ENCODE measurements at places on chromosomes 4 and X. TPM values are rescaled to one million over a fixed set of nuclear protein-coding genes. Genes with fewer than 3 reads are reported as not detected.
A peak's percentile ranks its signal among the peaks of the same experiment; 100 is the strongest.

DNA sequence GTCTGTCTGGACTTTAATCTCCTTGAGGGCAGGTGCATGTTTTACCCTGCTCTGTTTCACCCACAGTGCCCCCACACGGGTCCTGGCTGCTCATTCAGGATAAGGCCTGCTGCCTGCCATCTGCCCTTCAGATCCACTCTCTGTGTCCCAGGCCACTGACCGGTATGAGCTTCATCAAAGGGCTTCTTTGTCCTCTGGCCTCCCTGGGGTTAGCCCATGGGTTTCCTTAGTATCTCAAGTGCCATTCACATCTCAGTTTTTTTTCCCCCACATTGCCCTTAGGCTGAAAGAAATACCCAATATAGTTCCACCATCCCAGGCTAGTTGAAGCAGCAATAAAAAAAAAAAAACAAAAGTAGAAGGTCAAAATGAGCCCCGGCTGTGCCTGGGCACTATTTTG is 9.3 kb downstream of the CD99L2 start:
- no peak for DNase-seq

DNA sequence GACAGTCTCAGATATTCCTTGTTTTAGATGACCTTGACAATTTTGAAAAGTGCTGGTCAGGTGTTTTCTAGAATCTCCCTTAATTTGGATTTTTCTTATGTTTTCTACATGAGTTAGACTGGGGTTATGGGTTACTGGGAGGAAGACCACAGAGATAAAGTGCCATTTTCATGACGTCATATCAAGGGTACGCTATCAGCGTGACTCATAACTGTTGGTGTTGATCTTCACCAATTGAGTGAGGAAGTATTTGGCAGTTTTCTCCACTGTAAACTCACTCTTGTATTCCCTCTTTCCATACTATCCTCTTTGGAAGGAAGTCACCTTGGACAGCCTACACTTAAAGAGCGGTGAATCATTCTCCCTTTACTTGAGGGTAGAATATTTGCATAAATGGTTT is 56.9 kb downstream of the MAGEC1 start:
- DNase-seq = no peak

- no peak for DNase-seq
Measured at GRCh38 chrX:136094962-136095361, 52.4 kb upstream of the FHL1 start.

- no peak for DNase-seq
Measured at GRCh38 chr4:16226816-16227461, 668 bp upstream of the TAPT1 start.

- no peak for DNase-seq
Measured at GRCh38 chr4:14180983-14181601, 553.6 kb upstream of the BOD1L1 start.

DNA sequence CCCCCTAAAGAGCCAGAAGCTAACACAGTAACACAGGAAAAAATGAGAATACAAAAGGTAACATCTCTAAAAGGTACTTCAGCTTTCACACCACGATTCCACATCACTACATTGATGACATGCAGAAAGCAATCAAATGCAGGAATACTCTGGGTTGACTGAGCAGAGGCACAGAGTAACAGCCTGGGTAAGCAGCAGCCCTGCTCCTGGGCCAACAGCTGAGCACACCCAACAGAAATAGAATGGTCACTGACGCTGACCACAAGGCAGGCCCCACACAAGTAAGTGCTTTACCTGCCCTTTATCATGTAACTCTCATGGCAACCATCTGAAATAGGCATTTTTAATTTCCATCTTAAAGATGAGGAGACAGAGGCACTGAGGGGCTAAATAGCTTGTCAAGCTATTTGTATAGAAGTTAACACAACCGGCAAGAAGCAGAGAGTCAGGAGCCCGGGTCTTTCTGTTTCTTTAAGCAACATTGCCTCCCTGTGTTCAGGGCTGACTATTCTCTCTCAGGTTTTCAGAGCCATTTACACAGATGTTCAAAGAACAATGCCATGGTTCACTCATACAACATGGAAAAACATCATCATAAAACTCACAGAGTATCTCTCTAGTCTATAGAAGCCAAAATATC is 168.9 kb downstream of the ZNF674 start:
- DNase-seq = peak; percentile 18

DNA sequence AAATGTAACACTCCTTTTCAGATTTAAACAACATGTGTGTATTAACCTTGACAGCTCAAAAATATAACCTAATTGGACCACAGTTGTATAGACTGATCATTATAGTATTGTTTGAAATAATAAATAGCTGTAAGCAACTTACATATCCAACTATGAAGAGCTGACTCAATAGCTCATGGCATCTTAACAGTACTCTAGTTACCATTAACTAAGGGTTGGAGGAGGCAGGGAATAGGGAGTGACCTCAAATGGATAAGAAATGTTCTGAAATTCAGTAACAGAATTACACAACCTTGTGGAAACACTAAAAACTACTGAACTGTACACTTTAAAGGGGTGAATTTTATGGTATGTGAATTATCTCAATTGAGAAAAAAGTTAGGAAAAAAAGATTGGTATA is 136.5 kb upstream of the CPEB2 start:
- DNase-seq = no peak

- no peak for DNase-seq
Measured at GRCh38 chr4:107564326-107564725, 155.7 kb downstream of the PAPSS1 start.

- DNase-seq = no peak
Measured at GRCh38 chr4:108561116-108561515, 59.3 kb upstream of the RPL34 start.

DNA sequence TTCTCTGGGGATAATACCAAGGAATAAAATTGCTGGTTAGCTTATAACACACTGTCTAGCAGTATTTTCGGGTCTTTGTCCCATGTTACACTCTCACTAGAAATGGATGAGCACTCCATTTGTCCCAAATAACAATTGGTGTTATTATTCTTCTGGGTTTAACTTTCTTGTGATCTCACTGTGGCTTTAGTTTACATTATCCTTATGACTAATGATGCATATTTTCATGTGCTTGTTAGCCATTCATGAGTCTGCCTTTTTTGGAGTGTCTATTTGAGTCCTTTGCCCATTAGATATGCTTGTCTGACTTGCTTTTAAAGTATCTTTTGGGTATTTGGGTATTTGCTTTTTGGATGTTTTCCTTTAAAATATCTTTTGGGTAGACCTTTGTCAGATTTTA is 372.9 kb upstream of the TENM3 start:
- DNase-seq = no peak

DNA sequence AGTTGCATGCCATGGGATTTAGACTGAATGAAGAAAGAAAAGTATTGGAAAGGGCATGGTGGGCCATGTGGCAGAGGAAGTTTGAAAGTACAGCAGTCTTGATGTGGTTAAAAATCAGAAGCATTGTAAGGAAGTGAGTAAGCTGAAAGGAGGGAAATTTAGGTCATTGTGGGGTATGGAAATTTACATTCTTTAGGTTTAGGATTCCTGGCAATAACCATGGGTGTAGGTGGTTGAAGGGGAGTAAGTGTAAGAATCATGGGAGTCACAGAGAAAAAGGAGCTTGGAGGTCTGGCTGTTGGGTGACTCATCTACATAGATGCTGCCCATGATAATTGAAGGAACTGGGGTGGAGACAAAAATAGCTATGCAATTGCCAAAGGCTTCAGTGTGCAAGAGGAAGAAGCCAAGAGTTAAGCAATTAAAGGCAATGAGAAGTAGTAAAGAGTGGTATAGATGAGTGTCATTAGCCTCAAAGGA is 243.8 kb upstream of the LDB2 start:
- DNase-seq = no peak

GRCh38 chr4:154954117-154954516 is 173.0 kb downstream of the RBM46 start:
- no peak for DNase-seq

ATP1B4 gene
- not detected for total RNA-seq

F8A2 gene
- not detected for total RNA-seq

TNMD gene
- total RNA-seq = not detected

AKAP14 gene
- not detected for total RNA-seq

MAGEA12 gene
- not detected for total RNA-seq

FHDC1 gene
- total RNA-seq = 0.10 TPM

CPZ gene
- not detected for total RNA-seq

OPHN1 gene
- 0.32 TPM for total RNA-seq

LAMP2 gene
- total RNA-seq = 42.9 TPM

CENPVL1 gene
- total RNA-seq = not detected

ASIC5 gene
- not detected for total RNA-seq

TIGD4 gene
- 0.20 TPM for total RNA-seq

CXCL13 gene
- 0.23 TPM for total RNA-seq

All from naive thymus-derived CD4-positive, alpha-beta T cell (primary cell).